ENCODE measurements at places on chromosomes 13 and 19.

- peak; percentile 18 for DNase-seq
Measured at GRCh38 chr13:75309981-75310580, 171.9 kb downstream of the TBC1D4 start.

DNA sequence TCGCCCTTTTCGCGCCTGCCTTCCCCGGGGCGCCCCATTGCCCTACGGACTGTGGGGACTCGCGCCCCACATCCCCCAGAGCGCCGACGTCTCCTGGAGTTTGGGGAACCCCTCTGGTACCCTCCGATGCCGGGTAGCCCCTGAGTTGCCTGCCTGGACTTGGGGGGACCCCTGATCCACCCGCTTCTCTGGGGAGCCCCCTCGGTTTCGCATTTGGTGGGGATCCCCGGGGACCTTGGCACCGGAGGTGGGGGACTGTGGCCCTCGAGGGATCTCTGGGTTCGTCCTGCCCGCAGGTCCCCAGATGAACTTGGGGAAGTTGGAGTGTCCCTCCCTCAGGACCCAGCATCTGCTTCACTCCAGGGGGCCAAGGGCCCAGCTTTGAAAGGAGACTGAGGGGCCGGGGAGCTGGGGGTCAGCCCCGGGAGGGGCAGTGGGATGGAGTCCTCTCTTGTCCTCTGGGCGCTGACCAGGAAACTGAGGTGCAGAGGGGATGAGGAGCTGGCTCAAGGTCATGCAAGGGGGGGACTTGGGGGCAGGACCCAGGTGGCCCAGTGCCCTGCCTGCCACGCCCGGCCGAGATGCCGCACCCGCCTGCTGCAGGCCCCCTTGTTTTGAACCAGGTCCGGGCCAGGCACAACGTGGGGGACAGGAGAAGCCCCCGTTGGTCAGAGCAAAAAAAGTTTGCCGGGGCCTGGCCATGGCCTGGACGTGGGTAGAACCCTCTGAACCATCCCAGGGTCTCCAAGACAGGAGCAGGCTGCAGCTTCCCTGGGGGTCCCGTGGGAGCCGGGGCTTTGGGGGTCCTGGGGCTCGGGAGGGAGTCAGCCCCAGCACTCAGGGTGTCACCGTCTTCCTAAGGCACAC lies 1.0 kb downstream of the EFNA2 start:
- DNase-seq: no peak

DNA sequence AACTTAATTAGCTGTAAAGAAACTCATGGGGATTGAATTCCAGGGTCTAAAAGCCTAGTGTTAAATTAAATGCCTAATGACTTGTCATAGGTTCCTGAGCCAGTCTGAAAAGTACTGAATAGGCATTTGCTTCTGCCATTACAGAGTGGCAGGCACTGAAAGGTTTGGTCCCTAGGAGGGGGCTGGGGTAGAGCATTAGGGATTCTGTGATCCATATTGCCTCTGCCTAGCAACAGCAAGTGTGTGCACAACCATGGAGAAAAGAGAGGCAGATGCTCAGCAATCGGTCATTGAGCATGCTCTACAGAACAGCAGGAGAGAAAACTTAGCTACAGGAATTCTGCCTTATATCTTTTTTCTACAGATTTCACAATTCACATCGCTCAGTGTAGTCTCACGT lies 133.5 kb downstream of the TRPC4 start:
- DNase-seq: no peak

DNA sequence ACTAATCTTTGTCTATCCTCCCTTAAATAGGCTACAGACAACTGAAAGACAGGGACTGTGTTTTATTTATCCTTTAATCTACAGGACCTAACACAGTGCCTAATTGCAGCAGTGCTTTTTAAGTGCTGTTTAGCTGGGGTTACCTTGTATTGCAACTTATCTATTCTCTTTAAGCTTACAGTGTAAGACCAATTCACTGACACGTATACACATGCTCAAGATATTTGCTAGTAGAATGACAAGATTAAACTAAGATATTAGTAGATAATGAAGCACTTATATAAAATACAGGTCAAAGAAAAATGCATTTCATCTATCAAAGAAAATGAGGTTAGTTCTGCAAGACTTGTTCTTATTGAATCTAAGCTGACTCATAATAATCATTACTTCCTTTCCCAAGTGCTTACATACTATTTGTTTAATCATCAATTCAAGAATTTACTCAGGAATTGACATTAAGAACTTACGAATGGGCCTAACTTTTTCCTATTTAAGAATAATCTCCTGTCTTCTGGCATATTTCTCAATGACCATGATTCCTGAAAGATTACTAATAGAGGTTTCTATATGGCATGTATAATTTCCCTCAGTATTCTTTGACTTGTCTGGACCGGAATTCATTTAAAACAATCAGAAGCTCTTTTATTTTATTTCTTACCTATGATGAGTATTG lies 75.8 kb upstream of the MAB21L1 start:
- DNase-seq: no peak

GRCh38 chr13:100854006-100854405 lies 179.4 kb upstream of the TMTC4 start:
- DNase-seq: no peak

Data from putamen (tissue), 1 donor.